T-helper 22 cell (primary cell): ENCODE measurements at places on chromosomes 3 and 15.

GRCh38 chr3:118973050-118973449 lies 61.6 kb downstream of the IGSF11 start:
- DNase-seq: no peak

DNA sequence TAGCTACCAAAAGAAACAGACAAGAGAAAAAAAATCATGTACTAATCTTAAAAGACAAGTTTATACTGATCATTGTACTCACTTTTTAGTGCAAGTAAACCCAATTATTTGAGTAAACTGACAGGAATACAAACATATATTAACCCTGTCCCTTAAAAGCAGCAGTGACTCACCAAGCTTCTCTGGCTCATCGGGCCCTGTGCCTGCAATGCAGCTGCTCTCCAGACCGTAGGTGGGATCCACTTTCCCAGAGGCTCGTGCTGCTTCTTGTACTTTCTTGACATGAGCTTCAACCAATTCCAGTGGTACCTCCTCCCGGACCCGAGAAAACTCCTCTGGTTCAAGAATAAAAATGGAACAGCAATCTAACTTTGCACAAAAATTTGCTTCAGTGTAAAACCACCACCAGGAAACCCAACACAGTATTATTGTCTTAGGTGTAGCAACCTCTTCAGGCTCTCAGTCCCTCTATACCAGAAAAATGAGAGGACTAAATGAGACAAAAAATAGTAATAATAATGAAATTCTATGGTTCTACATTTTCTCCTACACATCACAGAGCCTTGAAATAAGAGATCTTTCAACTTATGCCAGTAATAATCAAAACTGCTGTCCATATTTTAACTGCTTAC lies 82.6 kb upstream of the CSPG5 start:
- no peak for DNase-seq

DNA sequence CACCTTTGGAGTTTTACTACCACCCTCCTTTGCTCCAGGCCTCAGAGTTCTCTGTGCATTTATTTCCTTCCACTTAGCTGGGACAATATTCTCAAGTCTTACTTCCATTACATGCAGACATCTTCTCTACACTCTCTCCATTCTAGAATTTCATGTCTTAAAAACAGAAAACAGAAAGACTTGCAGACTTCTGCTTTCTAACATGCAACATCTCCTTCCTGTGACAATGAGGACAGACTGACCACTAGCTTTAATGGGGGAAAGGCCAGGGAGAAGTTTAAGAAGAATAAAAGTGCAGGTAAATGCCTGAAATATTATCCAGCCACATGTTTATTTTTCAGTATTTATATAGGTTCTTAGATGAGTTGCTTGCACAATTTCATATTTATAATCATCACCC lies 17.1 kb upstream of the CSTA start:
- no peak for DNase-seq

DNA sequence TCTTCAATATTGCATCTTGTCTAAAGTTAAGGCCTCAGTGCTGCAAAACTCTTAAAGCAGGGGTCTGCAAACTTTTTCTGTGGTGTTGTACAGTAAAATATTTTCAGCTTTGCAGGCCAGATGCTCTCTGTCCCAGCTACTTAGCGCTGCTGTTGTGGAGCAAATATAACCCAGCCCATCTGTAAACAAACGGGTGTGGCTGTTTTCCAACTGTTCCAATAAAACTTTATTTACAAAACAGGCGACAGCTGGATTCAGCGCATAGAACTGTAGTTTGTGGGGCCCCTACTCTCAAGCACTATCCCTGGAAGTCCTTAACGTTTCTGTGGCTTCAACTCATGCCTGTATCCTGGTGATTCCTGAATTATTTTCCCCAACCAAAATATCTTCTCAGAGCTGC lies 365.0 kb downstream of the FOXP1 start:
- no peak for DNase-seq

GRCh38 chr15:81105545-81105944 lies 28.5 kb upstream of the CFAP161 start:
- no peak for DNase-seq

DNA sequence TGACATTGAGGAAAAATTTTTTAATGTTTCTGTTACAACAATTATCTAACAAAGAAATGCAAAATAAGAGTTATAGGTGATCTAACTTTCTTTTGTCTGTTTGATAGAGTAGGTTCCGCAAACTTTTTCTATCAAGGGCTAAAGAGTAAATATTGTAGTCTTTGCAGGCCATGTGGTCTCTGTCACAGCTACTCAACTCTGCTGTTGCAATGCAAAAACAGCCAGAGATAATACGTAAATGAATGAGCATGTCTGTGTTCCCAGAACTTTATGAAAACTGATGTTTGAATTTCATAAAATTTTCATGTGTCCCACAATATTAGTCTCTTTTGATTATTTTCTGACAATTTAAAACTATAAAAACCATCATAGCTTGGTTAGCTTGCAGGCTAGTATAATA lies 73.3 kb downstream of the SLC24A1 start:
- no peak for DNase-seq

GRCh38 chr3:49713336-49714105 lies 6.0 kb downstream of the AMIGO3 start:
- no peak for DNase-seq

GRCh38 chr15:57118013-57118799 lies 199.8 kb downstream of the TCF12 start:
- no peak for DNase-seq

DNA sequence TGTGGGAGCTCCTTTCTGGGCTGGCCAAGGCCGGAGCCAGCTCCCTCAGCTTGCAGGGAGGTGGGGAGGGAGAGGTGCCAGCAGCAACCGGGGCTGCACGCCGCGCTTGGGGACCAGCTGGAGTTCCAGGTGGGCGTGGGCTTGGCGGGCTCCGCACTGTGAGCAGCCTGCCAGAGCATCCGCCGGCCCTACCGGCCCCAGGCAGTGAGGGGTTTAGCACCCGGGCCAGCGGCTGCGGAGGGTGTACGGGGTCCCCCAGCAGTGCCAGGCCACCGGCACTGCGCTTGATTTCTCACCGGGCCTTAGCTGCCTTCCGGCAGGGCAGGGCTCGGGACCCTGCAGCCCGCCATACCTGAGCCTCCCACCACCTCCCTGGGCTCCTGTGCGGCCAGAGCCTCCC lies 651.0 kb upstream of the ARPP21 start:
- no peak for DNase-seq

DNA sequence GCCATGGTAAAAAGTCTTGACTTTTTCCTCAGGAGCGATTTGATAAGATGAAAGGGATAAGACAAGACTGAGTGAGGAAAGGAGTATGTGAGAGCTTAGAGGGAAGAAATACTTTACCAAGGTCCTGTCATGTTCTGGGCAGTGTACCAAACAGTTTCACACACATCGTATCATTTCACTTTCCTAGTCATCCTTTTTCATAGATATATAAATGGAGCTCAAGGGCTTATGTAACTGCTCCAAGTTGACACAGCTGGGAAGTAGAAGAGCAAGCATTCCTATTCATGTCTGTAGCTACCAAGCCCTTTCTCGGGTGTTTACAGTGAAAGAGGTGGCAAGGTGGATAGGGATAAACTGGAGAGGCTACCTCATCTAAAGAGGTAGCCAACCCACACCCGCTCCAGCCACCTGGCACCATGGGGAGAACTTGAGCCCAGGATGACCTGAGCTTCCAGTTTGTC lies 57.4 kb downstream of the MRPS25 start:
- no peak for DNase-seq

DNA sequence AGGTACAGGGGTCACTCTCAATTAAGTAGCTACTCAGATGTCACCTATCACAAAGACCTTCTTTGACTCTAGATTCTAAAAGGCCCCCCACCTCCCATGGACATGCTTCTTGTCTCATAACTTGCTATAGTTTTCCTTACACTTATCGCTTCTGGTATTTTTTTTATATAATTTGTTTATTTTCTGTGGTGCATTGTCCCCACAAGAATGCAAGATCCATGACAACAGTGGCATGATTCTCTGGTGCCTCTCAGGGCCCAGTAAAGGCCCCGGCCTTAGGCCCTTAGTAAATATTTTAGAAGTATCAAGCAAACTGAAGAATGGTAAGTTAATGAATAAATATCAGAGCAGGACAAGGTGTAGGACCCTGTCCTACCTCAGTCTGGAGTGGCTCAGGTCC lies 248.6 kb downstream of the CBLB start:
- DNase-seq: no peak

DNA sequence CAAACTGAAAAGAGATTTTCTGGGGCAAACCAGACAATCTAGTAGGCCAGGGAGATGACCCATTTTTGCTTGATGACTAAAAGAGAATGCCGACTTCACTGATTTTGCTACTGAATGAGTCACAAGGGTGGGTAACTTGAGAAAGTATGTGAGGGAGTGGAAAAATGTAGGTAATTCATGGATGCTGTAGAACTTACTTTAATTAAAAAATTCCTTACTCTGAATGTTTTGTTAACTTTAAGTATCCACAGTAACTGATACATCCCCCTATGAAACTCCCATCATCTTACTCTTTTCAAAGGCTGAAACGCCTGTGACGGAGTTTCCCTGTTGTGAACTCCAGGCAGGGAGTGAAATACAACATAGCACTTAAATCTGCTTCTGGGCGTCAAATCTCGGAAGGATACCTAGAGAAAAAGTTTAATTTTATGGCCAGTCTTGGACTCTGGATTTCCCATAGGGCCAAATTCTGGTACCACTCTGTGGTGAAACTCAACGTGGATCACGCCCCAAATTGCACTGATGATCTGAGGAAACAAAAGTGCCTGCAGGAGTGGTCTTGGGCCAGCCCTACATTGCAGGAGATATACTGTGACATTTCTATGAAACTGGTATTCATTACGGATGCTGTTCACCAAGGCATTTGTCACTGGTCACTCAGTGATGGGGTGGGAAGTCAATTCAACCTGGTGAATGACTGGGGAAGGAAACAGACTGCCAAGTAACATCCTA lies 24.0 kb downstream of the GOLIM4 start:
- DNase-seq: no peak

DNA sequence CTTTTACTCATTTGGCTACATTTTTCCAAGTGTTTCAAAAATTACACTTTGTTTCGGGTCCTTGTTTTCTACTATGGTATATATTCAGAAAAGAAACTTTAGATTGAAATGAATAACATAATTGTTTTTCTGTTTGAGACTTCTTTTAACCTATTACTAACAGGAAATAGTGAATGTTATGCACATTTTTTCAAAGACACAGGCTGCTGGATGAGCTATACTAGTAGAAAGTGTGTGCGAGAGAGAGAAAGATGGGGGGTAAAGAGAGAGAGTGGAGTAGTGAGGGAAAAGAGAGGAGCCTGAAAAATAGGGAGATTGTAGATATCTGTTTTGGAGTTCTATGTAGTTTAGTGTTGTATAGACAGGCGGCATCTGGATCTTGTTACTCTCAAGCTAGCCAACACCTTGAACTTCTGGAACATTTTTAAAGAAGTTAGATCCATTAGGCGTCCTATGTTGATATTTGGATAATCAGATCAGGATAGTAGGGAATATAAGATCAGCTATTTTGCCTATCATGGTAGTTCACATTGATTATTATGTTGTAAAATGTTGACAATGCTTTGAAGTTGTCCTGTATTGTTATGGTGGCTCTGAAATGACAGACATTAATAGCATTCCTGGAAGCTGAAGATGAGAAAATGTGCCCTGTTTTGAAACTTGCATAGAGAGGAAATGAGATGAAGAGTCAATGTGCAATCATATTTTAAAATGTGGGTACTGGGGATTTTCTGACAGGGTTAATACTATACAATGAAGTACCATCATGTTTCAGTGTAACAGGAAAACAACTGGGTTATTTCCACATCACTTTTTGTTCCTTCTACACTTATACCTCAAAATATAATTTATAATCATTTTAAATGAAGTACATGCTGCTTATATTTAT lies 2.6 kb downstream of the RBMS3 start:
- DNase-seq: no peak

- DNase-seq: peak; percentile 58
These were observed 217.0 kb upstream of the ICE2 start for GRCh38 chr15:60695713-60696522.

DNA sequence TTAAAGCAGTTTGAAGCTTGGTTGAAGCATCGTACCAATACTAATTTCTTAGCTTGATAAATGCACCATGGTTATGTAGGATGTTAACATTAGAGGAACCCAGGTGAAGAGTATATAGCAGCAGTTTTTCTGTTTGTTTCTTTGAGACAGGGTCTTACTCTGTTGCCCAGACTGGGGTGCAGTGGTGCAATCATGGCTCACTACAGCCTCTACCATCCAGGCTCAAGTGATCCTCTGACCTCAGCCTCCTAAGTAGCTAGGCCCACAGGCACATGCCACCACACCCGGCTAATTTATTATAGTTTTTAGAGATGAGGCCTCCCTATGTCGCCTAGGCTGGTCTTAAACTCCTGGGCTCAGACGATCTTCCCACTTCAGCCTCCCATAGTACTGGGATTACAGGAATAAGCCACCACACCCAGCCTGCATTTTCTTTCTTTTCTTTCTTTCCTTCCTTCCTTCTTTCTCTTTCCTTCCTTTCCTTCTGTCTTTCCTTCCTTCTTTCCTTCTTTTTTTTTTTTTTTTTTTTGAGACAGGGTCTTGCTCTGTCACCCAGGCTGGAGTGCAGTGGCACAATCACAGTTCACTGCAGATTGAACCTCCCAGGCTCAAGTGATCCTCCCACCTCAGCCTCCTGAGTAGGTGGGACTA lies 6.1 kb downstream of the PEAK1 start:
- DNase-seq: no peak

DNA sequence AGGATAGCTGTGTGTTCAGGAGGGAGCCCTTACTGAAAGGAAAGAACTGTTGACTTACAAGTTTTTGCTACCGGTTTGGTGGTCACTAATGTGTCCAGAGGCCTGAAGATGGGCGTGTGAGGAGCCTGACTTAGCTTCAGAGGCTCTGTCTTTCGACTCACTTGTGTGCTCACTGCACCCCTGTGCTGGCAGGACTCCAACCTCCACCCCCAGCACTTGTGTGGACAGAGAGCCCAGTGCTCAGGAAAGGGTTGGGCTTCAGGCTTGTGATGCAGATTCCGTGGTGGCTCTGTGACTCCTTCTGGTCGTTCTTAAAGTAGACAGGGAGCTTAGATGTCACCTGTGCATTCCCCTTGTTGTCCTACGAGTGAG lies 100.9 kb downstream of the PGPEP1L start:
- no peak for DNase-seq

DNA sequence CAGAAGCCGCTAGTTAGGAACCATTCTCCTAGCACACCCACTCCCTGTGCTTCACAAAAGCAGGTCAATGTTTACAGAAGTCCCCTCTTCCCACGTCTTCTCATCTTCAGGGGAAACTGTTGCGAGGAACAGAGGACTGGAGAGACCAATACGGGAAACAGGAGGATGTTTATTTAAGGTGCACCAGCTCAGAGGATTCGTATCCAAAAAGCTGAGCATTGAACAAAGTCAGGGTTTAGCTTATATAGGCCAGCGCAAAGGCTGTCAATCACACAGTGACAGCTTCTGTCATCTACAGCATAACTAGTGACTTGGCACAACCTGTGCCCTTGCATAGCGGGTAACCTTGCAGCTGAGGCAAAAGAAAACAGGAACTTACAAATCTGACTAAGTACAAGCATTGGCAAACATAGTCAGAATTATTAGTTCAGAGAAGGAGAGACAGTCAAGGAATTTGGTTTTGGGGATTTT lies 61.3 kb downstream of the ZDHHC19 start:
- DNase-seq: no peak
